ENCODE measurements at places on chromosomes 6 and 20.
A peak's percentile ranks its signal among the peaks of the same experiment; 100 is the strongest.

GRCh38 chr6:24146871-24147270 lies 20.9 kb downstream of the NRSN1 start:
- no peak for DNase-seq

DNA sequence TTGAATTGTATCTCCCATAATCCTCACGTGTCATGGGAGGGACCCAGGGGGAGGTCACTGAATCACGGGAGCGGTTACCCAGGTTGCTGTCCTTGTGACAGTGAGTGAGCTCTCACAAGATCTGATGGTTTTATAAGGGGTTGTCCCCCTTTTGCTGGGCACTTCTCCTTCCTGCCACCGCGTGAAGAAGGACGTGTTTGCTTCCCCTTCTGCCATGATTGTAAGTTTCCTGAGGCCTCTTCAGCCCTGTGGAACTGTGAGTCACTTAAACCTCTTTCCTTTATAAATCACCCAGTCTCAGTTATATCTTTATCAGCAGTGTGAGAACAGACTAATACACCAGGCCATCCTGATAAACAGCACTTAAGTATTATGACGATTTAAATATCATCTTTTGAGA lies 9.0 kb upstream of the MRGBP start:
- no peak for DNase-seq

GRCh38 chr6:106360410-106360988 lies at the start of gene CRYBG1:
CRYBG1 (plus strand) TSS chr6:106360717; CDS start chr6:106360909, 192 bp downstream.
- peak; percentile 69 for DNase-seq

DNA sequence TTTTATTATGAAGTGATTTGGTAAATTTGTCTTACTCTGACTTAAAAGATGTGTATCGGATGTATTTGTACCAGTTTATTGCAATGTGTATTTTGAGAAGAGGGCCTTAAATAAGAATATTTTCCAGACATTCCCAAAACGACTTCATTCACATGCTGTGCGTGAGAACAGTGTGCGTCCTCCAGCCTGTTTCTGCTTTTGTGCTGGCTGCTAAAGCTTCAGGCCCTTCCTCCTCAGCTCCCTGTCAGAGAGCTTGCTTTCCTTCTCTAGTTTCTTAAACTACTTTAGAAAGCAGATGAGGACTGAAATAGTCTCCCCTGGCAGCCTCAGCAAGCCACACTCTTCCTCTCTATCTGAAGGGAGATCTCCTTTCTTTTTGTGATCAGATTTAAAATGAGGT lies 157.8 kb downstream of the SAMD5 start:
- DNase-seq = no peak

- no peak for DNase-seq
These were observed at the start of gene PNLDC1 for GRCh38 chr6:159800141-159800865. PNLDC1 (plus strand) TSS chr6:159800276; CDS start chr6:159800308, 32 bp downstream.

DNA sequence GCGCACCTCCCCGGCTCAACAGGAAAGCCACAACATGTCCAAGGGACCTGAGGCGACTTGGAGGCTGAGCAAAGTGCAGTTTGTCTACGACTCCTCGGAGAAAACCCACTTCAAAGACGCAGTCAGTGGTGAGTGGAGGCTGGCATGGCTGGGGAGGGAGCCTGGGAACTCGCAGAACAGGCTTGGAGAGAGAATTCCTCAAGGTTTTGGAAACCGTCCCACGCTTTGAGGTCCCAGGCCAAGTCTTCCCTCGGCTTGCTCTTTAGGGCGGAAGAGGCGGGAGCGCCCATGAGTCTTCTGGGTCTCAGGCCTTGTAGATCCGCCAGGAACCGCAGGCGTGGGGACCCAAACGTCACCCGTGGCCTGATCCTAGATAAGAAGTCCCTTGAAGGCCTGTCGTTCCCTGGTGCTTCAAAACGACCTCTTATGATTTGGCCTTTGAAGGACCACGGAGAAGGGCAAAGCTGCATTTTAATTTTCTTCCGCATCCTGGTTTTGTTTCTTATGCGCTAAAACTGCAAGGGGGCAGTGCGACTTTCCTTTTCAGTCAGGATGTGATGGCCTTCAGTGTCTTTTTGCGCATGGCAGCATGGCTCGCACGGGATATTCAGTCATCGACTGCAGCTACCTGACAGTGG lies 2.0 kb downstream of the LAMP5 start:
- DNase-seq = no peak

DNA sequence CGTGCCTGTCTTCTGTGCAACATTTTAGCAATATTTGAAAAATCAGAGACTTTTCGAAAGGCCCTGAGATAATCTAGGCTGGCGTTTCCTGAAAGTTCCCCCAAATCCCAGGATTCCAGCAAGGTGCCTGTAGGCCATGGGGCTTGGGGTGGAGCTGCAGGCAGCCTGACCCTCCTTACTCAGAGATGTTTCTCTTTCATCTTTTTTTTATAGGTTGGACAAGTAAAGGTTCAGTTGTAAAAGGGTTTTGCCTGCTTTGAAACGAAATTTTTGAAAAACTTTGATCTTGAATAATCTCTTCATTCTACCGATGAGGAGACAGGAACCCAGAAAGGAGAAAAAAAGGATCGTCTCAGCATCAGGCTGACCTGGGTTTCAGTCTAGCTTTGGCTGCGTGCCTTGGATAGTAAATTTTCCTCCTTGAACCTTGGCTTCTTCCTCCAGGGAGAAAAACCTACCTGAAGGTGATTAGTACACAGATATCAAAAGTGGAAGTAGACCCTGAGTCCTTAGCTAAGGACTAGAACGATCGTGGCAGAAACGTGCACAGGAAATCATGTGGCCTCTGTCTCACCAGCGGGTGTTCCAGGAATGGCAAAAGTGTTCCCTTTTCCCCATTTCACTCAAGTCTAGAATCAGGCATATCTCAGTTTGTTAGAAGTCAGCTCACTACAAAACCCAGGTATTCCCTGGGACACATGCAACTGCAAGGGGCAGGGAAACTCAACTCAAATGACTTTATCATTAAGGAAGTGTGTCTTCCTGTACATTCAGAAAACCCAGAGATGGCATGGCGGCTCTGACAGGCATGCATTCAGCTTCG lies 128.2 kb upstream of the PTPN1 start:
- peak; percentile 5 for DNase-seq

- no peak for DNase-seq
These were observed 628.2 kb downstream of the PHF3 start for GRCh38 chr6:64263778-64264177.

DNA sequence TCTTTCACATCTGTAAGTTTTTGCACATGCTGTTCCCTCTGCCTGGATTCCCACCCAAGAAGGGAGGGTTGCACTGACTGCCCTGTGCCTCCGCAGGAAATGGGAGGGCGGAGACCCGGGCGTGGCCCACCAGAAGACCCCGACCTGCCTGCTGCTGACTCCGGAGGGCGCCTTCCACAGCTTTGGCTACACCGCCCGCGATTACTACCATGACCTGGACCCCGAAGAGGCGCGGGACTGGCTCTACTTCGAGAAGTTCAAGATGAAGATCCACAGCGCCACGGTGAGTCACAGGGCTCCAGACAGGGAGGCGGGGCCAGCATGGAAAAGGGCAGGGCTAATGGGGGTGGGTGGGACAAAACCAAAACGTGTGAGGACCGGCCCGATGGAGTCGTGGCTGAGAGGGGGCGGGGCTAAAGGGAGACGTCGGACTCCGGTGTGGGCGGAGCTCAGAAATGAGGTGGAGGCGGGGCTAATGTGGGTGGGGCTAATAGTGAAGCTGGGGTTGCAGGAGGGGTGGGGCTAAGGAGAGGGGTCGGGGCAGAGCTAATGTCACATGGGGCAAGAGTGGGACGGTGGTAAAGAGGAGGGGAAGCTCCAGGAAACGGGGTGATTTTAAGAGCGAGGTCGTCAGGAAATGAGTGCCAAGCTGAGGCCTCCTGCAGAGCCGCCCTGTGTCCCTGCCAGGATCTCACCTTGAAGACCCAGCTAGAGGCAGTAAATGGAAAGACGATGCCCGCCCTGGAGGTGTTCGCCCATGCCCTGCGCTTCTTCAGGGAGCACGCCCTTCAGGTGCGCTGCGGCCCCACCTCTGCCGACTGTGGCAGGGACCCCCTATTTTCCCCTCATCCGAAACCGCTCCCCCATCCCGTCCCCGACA lies 12.6 kb downstream of the HSPA12B start:
- DNase-seq = peak; percentile 79

DNA sequence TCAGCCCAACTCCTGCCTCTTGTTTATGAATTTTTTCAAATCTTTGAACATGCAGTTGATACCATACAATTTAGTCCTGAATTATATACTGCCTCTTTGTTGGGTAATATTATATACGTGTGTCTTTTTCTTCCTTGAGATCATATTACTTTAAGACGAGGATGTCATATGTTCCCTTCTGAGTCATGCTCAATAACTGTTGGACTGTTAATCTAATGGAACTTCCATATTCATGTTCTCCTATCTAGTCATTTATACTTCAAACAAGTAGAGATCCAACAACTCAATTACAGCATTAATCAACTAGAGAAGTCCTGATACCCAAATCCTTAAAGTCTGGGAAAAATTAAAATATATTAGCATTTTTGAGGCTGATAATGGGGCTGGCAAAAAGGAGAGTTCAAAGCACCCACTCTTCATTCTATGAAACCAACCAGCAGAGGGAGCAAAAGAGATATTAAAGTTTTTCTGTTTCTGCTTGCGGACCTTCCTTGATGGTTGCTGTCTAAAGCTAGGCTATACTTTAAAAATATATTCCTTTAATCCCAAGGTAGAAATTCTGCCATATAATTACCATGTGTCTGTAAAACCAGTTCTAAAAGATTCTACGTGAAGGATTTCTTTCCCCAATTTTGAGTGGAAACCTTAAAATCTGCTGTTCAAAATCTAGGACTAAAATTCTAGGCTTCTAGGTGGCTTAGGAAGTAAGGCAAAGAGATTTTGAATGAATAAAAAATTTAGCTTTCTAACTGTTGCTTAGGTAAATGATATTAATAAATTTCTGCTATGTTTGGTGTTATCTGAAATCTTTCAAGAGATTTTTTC lies 498.9 kb downstream of the BCKDHB start:
- no peak for DNase-seq

DNA sequence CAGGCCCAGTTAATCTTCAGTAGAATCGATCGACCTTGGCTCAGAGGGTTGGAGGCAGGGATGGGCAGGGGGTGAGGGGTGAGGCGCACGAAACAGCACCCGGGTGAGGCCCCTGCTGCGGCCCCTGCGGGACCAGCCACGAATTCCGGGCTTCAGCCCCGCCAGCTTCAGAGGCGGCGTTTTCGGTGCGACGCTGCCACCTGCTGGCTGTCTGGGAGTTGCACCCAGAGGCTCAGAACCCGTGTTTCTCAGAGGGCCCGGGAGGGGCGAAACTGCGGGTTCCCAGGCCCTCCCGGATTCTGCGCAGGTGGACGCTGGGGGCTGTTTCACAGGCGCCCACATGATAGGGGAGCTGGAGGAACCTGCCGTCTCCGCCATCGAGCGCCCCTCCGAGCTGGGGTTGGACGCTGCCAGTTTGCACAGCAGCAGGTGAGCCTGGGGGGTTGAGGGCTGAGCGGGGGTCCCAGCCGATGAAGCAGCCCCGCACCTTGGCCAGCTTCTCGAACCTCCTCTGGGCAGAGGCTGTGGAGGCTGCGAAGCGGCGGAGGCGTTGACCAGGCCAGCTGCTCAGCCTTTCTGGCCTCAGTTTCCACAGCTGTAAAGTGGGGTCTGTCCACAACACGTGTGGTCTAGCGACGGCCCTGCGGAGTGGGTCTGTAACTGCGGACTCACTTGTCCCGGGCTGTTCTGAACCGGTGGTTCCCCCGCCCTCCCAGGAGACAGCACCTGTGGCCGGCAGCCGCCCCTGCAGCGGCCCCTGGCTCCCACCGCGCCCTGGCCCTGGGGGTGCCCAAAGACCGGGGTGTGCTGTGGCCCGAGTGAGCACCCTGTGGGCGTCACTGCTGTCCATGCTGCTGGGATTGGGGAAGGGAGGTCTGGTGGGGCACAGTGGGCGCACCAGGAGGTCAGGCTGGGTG lies 2.5 kb upstream of the BHLHE23 start:
- DNase-seq = peak; percentile 86

GRCh38 chr20:7015257-7015656 lies 247.8 kb downstream of the BMP2 start:
- no peak for DNase-seq

GRCh38 chr20:50977066-50978021 lies 18.7 kb downstream of the MOCS3 start:
- DNase-seq = no peak

GRCh38 chr20:35306931-35307517 lies 14.8 kb upstream of the FAM83C start:
- DNase-seq = peak; percentile 20

- peak; percentile 82 for DNase-seq
These were observed 55.7 kb upstream of the SLC23A2 start for GRCh38 chr20:5056801-5057599.

- DNase-seq = no peak
These were observed 17.0 kb downstream of the SERPINB9 start for GRCh38 chr6:2885967-2886735.

DNA sequence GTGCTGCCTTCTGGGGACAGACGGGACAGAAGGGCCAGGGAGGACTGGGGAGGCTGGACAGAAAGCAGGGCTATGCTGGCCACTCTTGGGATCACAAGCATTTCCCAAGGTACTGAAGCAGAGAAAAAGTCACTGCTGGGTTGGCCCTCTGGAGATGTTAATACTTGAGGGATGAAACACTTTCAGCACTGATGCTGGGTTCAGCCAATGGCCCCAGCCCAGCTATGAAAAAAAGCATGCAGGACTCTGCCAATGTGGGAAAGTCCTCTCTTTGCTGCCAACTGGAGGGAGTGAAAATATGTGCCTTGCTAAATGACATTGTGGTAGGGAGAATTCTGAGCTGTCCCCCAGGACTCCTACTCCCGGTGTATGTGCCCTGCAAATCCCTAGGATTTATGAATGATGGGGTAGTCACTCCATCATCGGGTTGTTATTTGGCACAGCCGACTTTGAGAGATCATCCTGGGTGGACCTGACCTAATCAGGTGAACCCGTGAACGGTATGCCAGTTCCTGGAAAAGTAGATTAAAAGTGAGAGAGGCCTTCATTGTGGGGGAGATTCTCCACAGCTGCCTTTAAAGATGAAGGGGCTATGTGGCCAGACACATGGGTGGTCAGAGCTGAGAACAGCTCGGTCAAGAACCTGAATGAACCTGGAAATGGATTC lies 119.9 kb upstream of the TRAF3IP2 start:
- no peak for DNase-seq

DNA sequence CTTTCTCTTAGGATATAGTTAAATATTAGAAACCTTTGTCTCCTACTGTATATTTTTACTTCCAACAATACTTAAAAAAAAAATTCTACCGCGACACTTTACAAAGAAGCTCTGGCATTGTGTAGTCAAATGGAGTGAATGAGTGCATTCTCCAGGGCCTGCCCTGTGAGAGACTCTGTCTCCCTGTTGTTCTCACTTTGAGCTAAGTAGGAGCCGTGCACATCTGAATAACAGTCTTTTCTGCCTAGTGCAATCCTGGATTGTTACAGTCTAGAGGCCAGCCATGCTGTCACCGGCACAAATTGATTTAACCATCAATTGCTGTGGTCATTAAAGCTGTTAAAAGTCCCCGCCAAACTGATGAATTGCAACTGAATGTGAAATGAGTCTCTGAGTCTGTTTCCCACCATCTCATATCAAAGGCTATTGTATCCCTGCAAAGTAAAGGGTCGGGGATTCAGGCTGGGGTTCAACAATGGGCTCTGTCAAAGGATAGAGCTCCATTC lies 156.0 kb downstream of the RFPL4B start:
- DNase-seq = no peak

- DNase-seq = no peak
These were observed 27.3 kb downstream of the RAMACL start for GRCh38 chr6:166559211-166559610.

GRCh38 chr6:110392727-110393126 lies 22.6 kb downstream of the DDO start:
- no peak for DNase-seq

- DNase-seq = peak; percentile 3
These were observed 862 bp upstream of the SOBP start for GRCh38 chr6:107488875-107489635.

Data from activated CD4-positive, alpha-beta T cell treated with anti-CD3 and anti-CD28 coated beads for 4 hours (primary cell).